ENCODE measurements at places on chromosomes 1 and 21. TPM values are rescaled to one million over a fixed set of nuclear protein-coding genes. Genes with fewer than 3 reads are reported as not detected.
A peak's percentile ranks its signal among the peaks of the same experiment; 100 is the strongest.

DNA sequence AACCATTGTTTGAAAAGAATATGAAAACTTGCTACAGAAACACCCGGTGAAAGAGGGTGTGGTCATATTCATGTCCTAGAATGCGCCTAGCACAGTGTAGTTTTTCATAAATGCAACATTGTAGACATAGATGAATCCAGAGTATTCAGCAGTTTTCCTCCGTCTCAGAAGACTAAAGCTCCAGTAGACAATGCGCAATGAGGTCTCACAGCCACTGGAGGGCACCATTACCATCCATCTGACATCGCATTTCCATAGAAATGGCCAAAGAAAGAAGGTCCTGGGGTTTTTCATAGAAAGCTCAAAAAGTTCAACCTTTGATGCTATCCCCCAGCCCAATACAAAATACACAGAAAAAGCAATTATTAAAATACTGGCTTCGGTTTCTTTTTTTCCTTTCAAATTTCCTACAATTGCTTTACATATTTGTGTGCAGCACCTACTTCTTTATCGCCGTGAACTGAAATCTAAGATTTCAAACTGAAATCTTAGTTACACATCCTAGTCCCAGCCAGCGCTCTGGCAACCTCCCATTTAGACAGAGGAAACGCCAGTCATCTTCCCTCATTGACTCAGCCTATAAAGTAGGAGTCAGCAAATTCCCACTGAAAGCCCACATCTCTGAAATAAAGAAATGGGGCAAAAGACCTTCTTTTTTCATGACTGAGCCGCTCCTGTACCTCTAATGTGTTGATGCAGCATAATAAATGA, 3.9 kb upstream of the CD58 start:
- peak; percentile 60 for DNase-seq

- no peak for DNase-seq
Measured at GRCh38 chr1:23827717-23828116, 2.5 kb upstream of the HMGCL start.

- no peak for DNase-seq
Measured at GRCh38 chr1:219173434-219173757, 282 bp upstream of the LYPLAL1 start.

DNA sequence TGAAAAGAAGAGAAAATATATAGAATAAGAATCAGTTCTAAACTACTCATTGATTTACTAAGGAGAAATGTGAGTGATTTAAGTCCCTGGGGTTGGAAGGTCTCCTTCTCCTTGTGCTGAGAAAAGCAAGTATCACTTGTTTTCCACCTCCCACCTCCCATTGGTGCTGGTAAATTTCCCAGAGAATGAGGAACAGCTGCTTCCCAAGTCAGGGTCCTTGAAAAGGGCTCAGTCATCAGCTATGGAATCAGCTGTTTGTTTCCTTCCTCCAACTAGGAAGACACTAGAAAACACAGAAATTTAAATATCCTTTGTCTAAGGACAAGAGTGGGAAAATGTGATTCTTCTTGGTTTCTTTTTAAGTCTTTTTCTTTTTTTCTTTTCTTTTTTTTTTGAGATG, 131.3 kb upstream of the C1orf21 start:
- no peak for DNase-seq

The IL20 gene
- polyA plus RNA-seq, result not detected

DNA sequence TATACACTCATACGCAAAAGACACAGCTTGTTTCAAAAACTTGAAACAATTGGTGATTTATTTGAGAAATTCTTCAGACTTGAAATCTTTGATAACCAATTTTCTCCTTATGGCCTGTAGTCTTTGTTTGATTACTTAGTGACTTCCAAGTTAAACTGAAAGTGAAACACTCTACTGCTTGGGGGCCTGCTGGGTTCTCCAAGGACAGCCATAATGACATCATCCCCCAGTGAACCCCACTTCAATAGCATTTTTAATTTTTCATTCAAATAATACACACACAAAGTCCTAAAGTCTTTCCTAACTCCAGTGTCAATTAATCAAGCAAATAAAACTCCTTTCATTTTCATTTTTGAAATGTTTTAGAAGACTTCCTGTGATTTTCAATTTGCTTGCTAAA, 59.2 kb downstream of the KRTAP19-8 start:
- no peak for DNase-seq

The ZNF697 gene
- polyA plus RNA-seq, result 20.1 TPM

GRCh38 chr1:19814244-19814661, 830 bp downstream of the RNF186 start:
- DNase-seq, result no peak

All from left renal pelvis (tissue), 4 donors.